Stimulated activated CD8-positive, alpha-beta memory T cell treated with anti-CD3 and anti-CD28 coated beads, Interleukin-7, amount 100 ng/mL, for 1 hour (primary cell): ENCODE measurements at places on chromosomes 2 and 18.
A peak's percentile ranks its signal among the peaks of the same experiment; 100 is the strongest.

- no peak for DNase-seq
These were observed 274.8 kb upstream of the TRIB2 start for GRCh38 chr2:12441750-12442475.

DNA sequence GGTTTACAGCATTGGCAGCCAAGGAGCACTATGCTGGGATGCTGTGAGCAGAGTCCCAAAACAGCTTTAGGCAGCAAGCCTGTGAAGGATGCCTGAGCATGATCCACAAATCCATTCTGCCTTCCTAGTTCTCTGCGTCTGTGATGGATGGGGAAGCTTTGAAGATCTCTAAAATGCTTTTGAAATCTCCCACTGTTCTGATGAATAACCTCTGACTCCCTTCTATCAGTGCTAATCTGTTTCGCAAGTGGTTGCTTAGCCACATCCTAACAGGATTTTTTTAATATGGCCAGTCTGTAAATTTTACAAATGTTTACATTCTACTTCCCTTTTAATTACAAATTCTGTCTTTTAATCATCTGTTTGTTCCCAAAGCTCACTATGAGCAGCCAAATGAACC lies 319.2 kb downstream of the GULP1 start:
- no peak for DNase-seq

GRCh38 chr2:34475156-34475555 lies 876.1 kb upstream of the FAM98A start:
- no peak for DNase-seq

- no peak for DNase-seq
These were observed 17.7 kb upstream of the SP3 start for GRCh38 chr2:173982918-173983317.

- DNase-seq = peak; percentile 83
These were observed 17.3 kb upstream of the ANXA4 start for GRCh38 chr2:69724540-69725159.

DNA sequence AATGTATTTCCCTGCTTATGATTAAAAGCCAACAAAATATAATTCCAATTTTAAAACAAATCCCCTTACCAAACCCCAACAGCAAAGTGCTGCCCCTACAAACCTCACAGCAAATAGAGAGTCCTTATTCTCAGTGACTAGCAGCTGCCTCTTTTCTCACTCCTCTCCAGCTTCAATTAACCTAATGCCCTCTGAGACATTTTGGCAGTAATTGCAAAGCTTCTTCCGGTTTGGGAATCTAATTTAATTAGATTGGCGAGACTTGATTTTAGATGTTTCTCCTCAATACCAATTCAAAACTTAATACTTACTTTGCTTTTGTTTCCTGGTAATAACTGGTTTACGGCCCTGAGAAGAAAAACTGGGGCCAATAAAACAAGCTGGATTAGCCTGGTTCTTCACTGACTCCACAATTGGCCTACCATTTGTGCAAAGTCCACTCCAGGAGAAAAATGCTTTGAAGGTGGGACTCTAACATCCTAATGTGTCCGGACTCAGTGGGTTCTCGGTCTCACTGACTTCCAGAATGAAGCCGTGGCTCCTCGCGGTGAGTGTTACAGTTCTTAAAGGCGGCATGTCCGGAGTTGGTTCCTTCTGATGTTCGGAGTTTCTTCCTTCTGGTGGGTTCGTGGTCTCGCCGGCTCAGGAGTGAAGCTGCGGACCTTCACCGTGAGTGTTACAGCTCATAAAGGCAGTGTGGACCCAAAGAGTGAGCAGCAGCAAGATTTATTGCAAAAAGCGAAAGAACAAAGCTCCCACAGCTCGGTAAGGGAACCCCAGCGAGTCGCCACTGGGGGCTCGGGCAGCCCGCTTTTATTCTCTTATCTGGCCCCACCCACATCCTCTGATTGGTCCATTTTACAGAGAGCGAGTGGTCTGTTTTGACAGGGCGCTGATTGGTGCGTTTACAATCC lies 52.8 kb downstream of the SLC35F5 start:
- no peak for DNase-seq

GRCh38 chr2:62410926-62411456 lies 95.0 kb downstream of the TMEM17 start:
- no peak for DNase-seq

GRCh38 chr2:7774481-7774880 lies 857.3 kb downstream of the RNF144A start:
- DNase-seq = no peak

DNA sequence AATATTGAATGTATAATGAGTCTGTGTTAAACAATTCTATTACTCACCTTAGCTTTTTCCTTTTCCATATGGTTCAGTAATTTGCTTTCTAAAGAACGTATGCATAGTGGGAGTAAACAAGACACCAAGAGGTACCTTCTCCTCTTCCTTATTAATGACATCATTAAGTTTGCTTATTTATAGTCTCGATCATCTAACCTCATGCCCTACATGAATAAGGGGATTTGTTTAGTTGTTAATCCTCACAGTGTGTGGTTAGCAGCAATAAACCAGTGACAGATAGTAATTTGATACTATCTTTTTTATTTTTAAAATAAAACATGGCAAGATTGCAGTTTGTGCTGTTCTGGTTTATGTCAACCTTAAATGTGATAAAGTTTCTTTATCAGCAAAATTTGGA lies 69.7 kb downstream of the COBLL1 start:
- no peak for DNase-seq

DNA sequence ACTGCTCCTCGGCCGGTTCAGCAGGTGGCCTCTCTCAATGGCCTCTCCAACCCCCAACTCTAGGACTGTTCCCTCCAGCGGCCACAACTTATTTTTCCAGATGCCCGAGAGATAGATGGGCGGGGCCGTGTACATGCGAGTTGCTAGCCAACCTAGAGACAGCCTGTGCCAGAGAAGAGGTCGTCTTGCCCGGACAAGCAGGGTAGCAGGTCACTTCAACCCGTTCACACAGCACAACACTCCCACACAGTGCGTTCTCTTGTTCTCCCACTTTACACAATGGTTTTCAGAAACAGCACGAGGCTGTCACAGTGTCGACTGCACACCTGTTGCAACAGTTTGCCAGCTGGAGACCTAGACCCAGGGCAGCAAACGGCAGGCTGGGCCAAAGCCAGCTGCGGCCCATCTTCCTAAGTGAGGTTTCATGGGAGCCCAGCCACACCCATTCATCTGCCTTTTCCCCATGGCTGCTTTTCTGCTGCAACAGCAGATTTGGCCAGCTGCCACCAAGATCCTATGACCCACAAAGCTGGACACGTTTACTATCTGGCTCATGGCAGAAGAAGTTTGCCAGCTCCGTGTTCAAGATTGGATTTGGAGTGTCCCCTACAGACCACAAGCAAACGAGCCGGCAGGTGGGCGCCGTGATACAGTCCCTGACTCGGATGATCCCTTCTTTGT lies 7.3 kb upstream of the PRLH start:
- no peak for DNase-seq

GRCh38 chr2:9574331-9574730 lies 18.7 kb upstream of the ADAM17 start:
- no peak for DNase-seq

DNA sequence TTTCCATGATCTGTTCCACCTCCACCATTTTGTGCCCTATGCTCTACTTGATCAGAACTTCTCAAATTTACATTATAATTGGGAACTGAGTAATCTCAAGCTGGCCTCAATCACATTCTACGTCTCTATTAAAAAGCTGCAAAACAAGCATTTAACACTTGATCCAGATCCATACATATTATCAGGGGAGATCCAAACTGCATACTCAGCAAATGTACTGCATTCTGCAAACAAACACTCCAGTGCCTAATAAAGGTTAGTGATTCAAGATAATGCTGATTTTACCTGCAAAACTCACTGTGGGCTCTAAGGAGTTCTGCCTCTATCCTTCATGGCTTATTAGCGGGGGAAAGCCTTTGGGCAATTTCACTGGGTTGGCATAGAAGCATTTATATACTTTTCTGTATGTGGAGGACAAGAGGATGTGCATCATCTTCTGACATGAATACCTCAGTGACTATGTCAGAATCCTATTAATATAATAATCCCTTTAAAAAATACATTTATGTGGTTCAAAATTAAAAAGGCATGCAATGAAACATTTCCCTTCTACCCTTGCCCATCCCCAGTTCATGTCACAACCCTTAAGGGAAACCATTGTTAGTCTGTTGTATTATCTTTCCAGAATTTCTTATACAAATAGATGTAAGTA lies 40.2 kb downstream of the GALNT14 start:
- no peak for DNase-seq

- no peak for DNase-seq
These were observed 41.5 kb upstream of the PUM2 start for GRCh38 chr2:20391951-20392699.

DNA sequence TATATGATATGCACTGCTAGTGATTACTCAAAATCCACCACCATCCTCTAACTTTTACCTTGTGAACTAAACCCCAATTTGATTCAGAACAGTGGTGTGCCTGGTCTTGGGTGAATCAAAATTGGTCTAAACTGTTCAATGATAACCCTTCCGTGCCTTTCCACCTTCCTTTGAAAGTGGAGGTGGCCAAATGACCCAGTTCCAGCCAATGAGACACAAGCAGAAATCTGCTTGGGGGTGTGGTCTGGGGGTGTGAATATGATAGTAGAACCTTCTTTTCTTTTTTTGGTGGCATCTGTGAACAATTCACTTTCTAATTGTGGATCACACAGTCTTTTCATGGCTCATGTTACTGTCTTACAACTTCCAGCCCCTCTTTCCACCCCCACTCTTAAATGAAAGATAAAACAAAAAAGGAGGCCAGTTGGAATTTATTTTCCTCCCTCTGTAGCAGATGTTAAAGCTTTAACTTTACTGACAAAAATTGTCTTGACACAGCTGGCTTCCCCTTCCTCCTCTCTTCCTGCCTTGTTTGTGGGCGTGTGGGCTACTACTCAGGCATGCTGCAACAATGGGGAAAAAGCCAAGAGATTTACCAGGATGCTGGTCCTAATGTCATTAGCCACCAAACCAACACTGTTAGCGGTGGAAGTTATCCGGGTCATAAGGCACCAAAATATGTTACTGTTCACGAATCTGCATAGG lies 58.8 kb upstream of the ANKRD44 start:
- DNase-seq = no peak

DNA sequence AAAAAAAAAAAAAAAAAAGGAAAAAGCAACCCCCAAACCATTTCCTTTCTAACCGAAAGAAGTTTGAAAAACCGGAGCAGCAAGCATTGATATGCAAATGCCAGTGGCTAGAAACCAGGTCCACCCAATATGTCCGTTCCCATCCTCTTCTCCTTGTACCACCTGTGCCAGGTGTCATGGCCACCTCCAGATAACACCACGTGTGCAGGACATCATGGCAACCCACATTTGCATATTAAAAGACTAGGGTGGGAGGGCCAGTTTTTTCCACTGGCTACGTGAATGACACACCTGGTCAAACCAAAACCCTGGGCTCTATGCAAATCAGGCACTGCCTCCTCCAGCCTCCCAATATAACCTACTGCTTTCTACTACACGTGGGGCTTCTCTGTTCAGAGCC lies 303.3 kb upstream of the GULP1 start:
- DNase-seq = no peak

- no peak for DNase-seq
These were observed 583.4 kb downstream of the NRXN1 start for GRCh38 chr2:50448556-50448955.

DNA sequence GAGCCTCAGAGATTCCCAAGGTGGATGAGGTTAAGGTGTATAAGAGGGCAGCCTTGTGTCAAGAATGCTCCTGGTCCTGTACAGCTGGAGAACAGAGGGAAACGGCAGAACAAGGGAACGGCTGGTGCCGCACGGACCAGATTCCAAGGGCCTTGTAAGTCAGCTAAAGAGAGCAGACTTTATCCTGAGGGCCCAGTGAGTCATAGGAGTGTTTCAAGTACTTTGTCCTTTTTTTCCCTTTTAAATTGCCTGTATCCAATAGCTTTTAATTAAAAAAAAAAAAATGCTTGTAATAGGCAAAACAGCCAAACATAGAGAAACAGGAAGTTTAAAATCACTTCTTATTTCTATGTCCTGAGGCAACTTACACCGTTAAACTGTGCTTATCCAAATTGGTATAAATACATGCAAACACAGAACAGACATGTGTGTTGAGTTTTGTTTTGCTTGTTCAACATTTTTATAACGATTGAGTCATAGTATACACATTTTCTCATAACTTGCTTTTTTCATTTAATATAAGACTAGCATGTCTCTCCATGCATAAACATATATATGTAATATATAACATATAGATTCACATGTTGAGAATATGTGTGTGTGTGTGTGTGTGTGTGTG lies 42.1 kb upstream of the EVA1A start:
- no peak for DNase-seq

- DNase-seq = no peak
These were observed 373.4 kb downstream of the LPIN1 start for GRCh38 chr2:12119841-12120240.

- no peak for DNase-seq
These were observed 128.8 kb upstream of the REV1 start for GRCh38 chr2:99618579-99619097.

- DNase-seq = no peak
These were observed 142.6 kb downstream of the INHBB start for GRCh38 chr2:120488531-120488930.

GRCh38 chr2:196990092-196990491 lies 63.6 kb upstream of the PGAP1 start:
- no peak for DNase-seq
